ENCODE measurements at places on chromosomes 5 and 9.

GRCh38 chr9:108182950-108183381 lies 672.8 kb downstream of the ACTL7B start:
- DNase-seq = peak; percentile 78

DNA sequence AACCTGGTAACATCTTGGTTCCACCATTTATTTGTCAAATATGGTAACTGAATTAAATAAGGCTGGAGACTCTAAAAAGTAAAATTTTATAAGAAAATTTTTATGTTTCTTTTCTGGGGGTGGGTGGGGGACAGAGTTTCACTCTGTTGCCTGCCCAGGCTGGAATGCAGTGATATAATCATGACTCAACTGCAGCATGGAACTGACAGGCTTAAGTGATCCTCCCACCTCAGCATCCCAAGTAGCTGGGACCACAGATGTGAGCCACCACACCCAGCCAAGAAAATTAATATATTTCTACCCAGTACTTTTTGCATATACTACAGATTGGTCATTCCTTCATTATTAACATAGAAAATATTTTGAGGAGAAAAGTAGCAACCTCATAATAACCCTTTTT lies 216.9 kb downstream of the DEPDC1B start:
- no peak for DNase-seq

- DNase-seq = no peak
Observed at GRCh38 chr5:127392762-127393161, 102.2 kb downstream of the MEGF10 start.

DNA sequence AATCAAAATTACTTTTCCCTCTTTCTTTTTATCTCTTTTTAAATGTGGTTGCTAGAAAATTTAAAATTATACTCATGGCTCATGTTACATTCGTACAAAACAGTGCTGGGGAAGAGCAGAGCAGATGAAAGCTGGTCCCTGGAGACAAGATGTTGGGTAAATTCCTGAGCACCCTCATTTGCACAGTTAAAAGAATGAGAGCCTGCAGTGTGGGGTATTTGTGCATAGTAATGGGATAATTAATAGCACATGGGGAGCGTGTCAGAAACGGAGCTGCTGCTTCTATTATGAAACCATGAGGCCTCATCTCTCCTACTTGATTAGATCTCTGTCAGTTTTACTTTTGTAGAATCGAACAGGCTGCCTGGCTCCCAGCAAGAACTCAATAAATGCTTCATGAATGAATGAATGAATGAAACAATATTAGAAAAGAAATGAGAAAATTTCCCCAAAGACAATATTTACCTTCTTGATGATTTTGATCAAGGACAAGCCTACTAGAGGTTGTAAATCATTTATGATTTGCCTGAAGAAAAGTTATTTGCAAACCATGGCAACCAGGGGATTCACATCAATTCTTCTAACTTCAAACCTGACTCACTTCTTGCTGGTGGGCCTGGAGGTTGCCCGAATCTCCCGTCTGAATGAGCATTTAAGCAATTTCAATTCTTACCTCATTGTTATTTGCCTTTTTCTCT lies 177.2 kb upstream of the TUT7 start:
- no peak for DNase-seq

- no peak for DNase-seq
Observed at GRCh38 chr5:126742425-126742824, 34.5 kb upstream of the LMNB1 start.

DNA sequence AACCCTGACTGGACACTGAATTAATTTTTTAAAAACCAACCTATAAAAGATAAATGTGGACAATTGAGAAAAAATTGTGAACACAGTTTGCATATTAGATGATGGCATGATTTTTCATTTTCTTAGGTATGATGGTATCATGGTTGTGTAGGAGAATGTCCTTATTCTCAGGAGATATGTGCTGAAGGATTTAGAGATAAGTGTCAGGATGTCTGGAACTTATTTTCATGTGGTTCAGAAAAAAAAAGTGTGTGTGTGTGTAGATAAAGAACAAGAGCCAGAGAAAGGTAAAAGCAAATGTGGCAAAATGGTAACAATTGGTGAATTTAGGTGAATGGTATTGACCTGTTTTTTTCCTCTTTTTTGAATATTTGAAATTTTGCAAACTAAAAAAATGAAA lies 4.0 kb downstream of the GNPDA1 start:
- DNase-seq = no peak

DNA sequence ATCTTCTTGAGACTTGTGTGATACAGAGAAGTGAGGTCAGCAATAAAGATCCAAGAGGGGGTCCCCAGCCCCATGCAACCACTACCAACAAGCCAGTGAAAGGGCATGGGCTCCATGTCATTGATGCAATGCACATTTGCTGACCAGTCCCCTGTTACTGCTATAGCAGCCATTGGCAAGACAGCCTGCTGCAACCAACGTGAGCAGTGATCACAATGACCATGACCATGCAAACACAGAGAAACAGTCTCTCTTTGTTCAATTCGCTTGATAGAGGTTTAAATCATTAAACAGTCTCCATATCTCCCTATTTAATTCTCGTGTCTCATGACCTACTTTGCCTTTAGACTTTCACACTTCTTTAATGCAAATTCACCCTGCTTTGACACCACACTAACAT lies 30.0 kb upstream of the FOXB2 start:
- DNase-seq = no peak

DNA sequence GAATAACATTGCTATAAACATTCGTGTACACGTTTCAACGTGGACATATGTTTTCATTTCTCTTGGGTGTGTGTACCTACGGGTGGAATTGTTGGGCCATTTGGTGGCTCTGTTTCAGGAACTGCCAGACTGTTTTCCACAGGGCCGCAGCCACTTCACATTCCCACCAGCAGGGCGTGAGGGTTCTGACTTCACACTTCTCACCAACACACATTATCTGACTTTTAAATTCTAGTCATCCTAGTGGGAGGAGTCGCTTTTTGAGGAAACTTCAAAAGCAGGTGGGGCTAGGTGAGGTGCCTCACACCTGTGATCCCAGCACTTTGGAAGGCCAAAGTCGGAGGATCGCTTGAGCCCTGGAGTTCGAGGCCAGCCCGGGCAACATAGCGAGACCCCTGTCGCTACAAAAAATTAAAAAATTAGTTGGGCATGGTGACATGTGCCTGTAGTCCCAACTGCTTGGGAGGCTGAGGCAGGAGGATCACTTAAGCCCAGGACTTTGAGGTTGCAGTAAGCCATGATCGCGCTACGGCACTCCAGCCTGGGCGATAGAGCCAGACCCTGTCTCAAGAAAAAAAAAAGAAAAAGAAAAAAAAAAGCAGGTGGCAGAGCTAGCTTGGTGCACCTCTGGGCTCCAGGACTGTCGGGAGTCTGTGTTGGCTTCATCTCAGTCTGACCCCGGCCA lies 28.5 kb downstream of the TSPAN17 start:
- peak; percentile 55 for DNase-seq

GRCh38 chr9:116979456-116979855 lies 292.4 kb downstream of the TRIM32 start:
- no peak for DNase-seq

DNA sequence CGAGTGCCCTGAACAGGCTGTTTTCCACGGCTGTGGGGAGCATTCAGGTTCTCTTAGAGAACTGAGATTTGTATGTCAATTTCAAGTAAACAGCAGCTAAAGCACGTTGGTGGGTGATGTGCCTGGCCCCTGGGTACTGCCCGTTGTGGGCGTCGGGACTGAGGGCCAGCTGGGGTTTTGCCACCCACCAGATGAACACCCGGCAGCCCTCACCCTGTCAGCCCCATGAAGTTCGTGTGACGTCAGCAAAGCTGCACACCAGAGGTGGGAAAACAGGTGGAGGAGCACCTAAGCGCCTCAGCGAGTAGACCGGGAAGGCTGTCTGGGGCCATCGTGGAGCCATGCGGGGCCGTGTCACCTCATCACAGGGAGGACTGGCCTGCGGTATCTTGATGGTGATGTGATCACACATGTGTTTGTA lies 9.2 kb downstream of the CEP72 start:
- no peak for DNase-seq

DNA sequence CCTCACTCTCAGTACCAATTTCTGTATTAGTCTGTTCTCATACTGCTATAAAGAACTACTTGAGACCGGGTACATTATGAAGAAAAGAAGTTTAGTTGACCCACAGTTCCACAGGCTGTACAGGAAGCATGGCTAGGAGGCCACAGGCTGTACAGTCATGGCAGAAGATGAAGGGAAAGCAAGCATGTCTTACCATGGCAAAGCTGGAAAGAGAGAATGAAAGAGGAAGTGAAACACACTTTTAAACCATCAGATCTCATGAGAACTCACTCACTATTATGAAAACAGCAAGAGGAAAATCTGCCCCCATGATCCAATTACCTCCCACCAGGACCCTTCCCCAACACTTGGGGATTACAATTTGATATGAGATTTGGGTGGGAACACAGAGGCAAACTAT lies 698.8 kb downstream of the CDH9 start:
- DNase-seq = no peak

DNA sequence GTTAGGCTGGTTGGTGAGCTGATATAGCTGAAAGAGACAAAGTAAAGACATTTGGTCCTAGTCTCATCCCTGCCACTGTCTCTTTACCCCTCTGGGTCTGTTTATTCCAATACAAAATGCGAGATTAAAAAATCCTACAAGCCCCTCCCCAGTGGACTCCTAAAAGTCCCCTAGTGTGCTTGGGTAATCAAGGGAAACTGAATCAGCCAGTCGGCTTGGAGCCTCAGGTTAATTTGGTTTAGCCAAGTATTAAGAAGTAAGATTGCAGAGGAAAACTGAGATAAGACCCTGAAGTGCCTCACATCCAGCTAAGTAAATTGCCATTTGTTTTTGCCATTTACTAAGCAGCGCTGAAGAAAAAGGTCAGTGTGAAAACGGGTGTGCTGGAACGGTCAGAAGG lies 10.4 kb downstream of the NIM1K start:
- DNase-seq = no peak

- no peak for DNase-seq
Observed at GRCh38 chr9:6829027-6829426, 71.3 kb downstream of the KDM4C start.

- peak; percentile 85 for DNase-seq
Observed at GRCh38 chr9:4301971-4302427, 2.1 kb upstream of the GLIS3 start.

DNA sequence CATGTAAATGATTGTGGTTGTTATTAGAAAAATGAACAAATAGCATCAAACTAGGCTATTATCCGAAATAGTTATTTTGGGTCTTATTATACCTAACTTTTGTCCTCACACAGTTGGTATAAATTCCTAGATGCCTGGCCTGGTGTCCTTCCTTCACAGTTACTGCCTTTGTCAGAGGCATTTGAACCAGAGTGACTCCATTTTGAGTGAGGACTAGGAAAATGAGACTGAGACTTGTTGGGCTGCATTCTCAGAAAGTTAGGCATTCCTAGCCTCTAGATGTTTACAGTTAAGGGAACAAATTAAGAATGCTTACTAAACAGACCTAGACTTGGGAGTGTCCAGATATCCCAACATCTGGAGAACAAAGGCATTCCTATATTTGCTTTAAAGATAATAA lies 283.5 kb upstream of the C9orf72 start:
- no peak for DNase-seq

GRCh38 chr5:167180906-167181305 lies 1110.5 kb upstream of the WWC1 start:
- DNase-seq = no peak

DNA sequence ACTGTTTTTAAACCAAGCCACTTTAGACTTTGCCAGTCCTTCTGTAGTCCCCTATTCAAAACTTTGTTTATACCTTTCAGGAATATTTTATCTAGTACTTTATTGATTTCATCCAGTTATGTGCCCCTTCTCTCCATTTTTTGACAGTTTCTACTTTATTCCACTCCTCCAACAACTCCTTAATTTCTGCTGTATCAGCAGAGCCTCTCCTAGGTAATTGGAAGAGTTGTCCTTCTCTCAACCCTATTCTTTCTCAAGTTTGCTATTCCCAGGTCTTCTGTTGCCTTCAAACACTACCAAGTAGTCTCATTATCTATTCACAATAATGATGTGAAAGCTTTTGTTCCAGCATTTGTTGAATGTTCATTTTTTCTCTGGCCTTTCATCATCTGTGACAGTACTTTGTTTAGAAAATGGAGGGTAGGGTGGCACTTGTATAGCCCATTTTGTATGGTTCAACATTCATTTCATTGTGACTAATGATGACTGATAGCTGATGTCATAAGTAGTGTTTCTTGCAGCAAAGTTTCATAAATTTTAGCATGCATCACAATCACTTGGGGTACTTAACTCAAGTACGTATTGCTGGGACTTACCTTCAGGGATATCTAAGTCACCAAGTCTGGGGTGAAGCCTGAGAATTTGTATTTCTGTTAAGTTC lies 204.4 kb upstream of the DMRT1 start:
- no peak for DNase-seq

- DNase-seq = peak; percentile 65
Observed at GRCh38 chr5:34608859-34609648, 47.1 kb upstream of the RAI14 start.

- DNase-seq = no peak
Observed at GRCh38 chr5:68217047-68217355, 1.4 kb downstream of the PIK3R1 start.

DNA sequence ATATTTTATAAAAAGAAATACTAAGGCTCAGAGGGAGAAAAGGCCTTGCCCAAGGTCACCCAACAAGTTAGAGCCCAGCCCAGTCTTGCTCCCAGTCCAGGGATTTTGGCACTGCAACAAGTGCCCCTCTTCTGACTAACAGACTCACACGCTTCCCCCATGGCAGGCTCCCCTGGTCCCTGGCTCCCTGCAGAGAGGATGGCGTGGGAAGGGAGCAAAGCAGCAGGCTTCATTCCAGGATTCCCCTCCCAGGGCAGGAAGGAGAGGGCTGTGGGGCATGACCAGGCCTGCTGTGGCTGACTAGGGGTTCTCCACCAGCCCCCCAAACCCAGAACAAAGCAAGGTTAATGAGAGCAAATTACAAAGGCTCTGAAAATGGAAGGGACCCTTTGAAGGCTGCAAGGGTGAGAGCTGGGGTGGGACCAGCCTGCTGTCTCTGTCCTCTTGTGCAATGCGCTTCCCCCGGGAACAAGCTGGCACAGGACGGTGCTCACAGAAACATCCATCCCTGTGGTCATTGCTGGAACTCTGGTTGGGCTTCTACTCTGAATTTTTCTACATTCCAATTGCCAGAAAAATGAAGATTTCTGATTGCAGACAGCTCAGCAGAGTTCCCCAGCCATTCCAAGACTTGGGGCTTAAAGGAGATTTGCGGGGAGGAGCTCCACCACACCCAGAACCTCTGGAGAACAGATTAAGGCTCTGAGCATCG lies 37.1 kb upstream of the FAT2 start:
- peak; percentile 69 for DNase-seq

- DNase-seq = no peak
Observed at GRCh38 chr9:92186631-92187030, 71.4 kb upstream of the SPTLC1 start.

GRCh38 chr5:95441636-95442035 lies 50.5 kb downstream of the FAM81B start:
- DNase-seq = no peak

DNA sequence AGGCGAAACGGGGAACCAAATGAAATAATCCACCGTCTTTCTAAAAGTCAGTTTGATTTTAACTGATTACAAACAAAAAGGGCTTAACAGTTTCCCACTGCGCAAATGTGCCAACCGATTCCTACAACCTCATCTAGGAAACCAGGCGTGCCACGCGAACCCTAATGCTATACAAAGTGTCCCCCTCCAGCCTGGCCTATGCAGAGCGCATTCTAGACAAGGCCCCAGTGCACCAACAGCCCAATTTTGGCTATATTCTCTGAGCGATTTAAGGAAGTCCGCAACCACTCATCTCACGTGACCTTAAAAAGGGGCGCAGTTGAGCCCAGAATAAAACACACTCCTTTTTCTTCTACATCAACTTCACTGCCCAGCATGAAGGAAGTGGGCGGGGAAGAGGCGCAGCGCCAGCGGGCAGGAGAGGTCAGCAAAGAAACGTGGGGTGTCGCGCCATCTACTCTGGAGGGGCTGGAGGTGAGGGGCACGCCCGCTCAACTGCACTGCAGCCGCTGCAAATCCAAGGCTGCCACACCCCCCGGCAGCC lies 779 bp downstream of the FAM13B start:
- DNase-seq = no peak
